ENCODE measurements at places on chromosomes 13 and 19.

DNA sequence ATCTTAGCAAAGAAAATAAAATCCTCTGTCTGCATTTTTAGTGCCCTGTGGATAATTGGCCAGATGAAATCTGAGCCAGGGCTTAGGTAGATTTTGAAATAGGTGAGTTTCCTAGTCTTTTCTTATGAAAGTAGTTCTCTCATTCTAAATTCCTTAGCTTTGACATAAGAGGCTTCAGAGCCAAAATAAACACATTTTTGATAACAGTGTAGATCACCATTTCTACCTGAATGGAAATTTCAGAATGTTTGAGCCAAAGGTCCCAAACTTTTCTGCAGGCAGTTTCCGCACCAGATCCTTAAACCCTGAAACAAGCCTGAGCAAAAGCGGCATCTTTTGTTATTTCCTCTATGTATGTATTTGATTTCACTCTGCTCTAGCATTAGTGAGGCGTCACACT lies 551.2 kb downstream of the EFNB2 start:
- no peak for DNase-seq

- no peak for DNase-seq
Measured at GRCh38 chr19:31290931-31291590, 58.2 kb downstream of the TSHZ3 start.

GRCh38 chr19:55704494-55705245 lies 29.6 kb downstream of the EPN1 start:
- no peak for DNase-seq

GRCh38 chr19:51354742-51355148 lies 11.4 kb downstream of the ETFB start:
- peak; percentile 40 for DNase-seq

Measured in CD4-positive, alpha-beta T cell treated with Interleukin-10 for 1 hour (primary cell).